Right lobe of liver (tissue), 6 donors: ENCODE measurements at places on chromosomes 3 and 15. TPM values are rescaled to one million over a fixed set of nuclear protein-coding genes. Genes with fewer than 3 reads are reported as not detected.

C3orf22 gene
- not detected for total RNA-seq

GRCh38 chr3:39814007-39814406 is 4.6 kb downstream of the MYRIP start:
- H3K27me3 ChIP-seq: no peaks in the 10 kb centered on the region
- no peak overlapping the region for H3K27ac ChIP-seq
- no peaks in the 10 kb centered on the region for H3K4me1 ChIP-seq
- no peak overlapping the region for H3K4me3 ChIP-seq
- DNase-seq: no peak
- no peaks in the 10 kb centered on the region for H3K36me3 ChIP-seq

DNA sequence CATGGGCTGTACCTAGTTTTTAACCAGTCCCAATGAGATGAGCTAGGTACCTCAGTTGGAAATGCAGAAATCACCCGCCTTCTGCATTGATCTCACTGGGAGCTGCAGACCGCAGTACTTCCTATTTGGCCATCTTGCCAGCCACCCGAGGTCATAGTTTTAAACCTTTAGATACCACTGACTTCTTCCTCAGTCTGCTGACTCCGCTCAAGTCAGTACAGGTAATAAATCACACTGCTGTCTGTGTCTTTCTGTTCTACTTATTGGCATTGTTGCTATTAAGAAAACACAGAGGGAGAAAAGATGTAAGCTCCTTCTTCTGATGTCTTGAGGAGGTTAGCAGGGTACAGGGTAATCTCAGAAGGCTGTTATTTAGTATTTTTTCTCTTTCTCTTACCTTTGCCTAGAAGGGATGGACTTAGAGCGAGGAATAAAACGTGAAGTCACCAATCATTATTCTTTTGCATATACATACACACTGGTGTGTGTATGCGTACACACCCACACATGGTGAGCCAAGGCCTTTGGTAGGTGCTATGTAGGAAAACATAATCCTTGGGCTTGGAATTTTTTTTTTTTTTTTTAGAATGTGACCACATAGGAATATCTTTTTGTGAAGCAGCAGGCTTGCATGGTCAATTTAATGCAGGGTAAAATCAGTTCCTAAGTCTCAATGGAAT is 197.2 kb downstream of the EDEM1 start:
- H3K27me3 ChIP-seq: no peaks in the 10 kb centered on the region
- no peak overlapping the region for H3K27ac ChIP-seq
- H3K36me3 ChIP-seq: no peaks in the 10 kb centered on the region
- H3K4me1 ChIP-seq: no peaks in the 10 kb centered on the region

TP63 gene
- total RNA-seq: not detected

GRCh38 chr3:154193000-154193615 is 71.9 kb downstream of the ARHGEF26 start:
- no peak overlapping the region for H3K27ac ChIP-seq
- H3K4me1 ChIP-seq: no peaks in the 10 kb centered on the region
- DNase-seq: no peak
- H3K4me3 ChIP-seq: no peak overlapping the region

ZNF106 gene
- total RNA-seq: 19.8 TPM

ZNF619 gene
- total RNA-seq: 5.2 TPM

PLAAT1 gene
- total RNA-seq: not detected

GRCh38 chr3:6862880-6863195 is 1.9 kb downstream of the GRM7 start:
- H3K4me1 ChIP-seq: no peaks in the 10 kb centered on the region
- H3K4me3 ChIP-seq: no peak overlapping the region
- no peak overlapping the region for H3K27ac ChIP-seq
- DNase-seq: no peak
